ENCODE measurements at places on chromosomes 12 and 14. TPM values are rescaled to one million over a fixed set of nuclear protein-coding genes. Genes with fewer than 3 reads are reported as not detected.

SLC38A2 gene
- total RNA-seq, result 245 TPM

VPS29 gene
- 99.6 TPM for total RNA-seq

AVPR1A gene
- 0.36 TPM for total RNA-seq

DHRS2 gene
- total RNA-seq, result not detected

RAB2B gene
- 11.4 TPM for total RNA-seq

SIX4 gene
- 0.20 TPM for total RNA-seq

GPHN gene
- total RNA-seq, result 18.4 TPM

NRXN3 gene
- total RNA-seq, result 0.60 TPM

GALNT8 gene
- not detected for total RNA-seq

CYP27B1 gene
- 1.6 TPM for total RNA-seq

CNTN1 gene
- total RNA-seq, result 9.8 TPM

NFE2 gene
- not detected for total RNA-seq

ABCC9 gene
- total RNA-seq, result 3.0 TPM

RPS6KA5 gene
- 9.1 TPM for total RNA-seq

AQP6 gene
- total RNA-seq, result not detected

LBHD2 gene
- total RNA-seq, result not detected

AMHR2 gene
- total RNA-seq, result not detected
